Activated CD8-positive, alpha-beta memory T cell treated with anti-CD3 and anti-CD28 coated beads for 48 hours (primary cell): ENCODE measurements at places on chromosomes 5 and 9.

DNA sequence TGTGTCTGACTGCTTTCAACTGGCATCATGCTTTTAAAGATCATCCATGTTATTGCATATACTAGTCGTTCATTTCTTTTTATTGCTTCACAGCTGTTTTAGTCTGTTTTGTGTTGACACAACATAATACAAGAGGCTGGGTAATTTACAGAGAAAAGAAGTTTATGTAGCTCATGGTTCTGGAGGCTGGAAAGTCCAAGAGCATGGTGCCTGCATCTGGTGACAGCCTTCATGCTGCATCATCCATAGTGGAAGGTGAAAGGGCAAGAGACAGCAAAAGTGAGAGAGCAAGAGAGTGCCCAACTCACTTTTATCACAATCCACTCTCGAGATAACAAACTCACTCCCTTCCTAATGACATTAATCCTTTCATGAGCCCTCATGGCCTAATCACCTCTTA lies 198.4 kb downstream of the NSG2 start:
- DNase-seq: no peak

DNA sequence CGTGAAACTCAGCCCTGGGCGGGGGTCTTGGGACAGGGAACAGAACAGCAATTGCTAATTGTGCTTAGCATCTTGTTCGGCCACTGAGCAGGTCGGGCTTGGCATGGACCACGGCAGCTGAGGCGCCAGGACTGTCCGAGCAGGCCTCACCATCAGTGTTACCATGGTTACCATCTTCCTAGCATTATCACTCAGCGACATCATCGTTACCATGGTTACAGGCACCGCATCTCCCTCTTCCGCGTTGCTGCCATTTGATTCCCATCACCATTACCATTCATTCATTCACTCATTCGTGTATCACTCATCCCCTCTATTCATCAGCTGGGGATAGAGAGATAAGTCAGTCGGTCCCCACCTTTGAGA lies 81.0 kb upstream of the ZBTB43 start:
- no peak for DNase-seq

DNA sequence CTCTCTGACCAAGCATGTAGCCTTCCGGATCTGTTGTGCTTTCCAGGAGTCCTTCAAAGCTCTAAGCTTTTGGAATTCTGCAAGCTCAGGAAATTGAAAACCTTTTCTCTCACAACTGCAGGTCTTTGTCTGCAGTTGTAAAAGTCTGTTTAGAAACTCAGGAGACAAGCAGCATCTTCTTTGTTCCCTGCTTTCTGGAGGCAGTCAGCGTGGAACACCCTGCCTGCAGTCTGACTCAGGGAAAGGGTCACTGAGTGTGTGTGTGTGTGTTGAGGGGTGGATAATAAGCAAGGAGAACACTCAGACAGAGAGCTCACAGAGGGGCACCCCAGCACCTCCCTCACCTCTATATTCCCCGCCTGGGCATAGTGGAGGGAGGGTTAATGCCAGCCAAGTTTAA lies 29.1 kb downstream of the KCNIP1 start:
- DNase-seq: no peak

DNA sequence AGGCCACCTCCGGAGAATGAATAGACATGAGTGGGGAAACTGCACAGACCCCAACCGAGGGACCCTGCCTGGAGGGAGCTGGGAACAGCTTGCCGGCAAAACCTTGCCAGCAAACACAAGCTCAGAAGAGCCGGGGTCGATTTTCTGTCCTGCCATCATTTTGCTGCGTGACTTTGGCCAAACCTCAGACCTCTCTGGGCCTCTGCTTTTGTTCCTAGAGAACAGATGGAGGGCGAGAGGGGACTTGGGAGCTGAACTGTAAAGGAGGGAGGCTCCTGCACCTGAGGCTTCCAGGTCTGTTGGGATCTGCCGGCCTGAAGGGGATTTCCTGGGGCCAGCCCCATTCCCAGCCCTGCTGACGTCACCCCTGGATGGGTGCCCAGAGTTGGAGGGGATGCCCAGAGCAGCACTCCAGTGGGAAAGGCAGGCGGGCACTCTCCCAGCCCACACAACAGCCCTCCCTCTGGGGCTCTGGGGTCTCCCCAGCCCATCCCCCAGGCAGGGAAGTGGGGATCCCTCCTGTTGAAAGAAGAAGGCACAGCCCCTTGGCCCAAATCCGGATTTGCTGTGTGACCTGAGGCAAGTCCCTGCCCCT lies 40.4 kb upstream of the SYNPO start:
- DNase-seq: no peak

DNA sequence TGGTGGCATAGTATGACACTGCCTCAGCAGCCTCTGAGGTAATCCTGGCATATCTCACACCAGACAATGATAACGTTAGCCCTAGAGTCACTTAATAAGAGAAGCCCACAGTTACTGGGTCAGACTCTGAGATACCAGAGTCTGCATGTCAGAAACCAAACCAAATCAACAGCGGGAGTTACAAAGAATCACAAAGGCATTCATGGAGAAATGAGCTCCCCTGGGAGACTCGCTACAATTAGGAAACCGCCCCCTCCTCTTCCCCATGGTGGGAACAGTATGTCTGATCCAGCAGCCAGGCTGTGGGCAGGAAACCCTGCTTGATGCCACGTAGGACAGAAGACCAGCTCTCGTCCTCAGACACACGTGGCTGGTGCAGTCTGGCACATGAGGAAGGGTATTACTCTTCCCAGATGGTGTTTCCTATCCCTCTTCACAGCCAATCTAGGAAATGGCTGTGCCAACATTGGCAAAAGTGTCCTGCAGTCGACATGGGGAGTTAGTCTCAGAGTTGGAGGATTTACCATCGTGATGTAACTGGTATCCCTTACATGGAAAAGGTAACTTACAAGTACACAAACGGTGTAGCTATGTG lies 485.4 kb downstream of the ZNF608 start:
- no peak for DNase-seq

GRCh38 chr5:127229185-127229889 lies 61.3 kb upstream of the MEGF10 start:
- DNase-seq: peak; percentile 26

GRCh38 chr9:110531776-110532175 lies 47.8 kb downstream of the SVEP1 start:
- DNase-seq: no peak

DNA sequence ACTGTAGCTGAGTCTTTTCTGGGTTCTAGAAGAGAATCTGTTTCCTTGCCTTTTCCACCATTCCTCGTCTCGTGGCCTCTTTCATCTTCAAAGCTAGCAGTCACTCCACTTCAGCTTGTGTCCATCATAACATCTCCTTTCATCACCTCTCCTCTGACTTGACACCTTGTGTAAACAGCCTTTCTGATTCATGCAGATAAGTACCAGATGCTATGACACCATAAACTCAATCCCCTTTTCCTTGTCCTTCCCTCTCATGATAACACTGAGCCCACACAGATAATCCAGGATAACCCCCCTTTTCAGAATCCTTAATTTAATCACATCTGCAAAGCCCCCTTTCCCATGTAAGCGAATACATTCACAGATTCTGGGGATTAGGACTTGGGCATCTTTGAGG lies 95.5 kb downstream of the SNX24 start:
- no peak for DNase-seq

- DNase-seq: no peak
Measured at GRCh38 chr5:20044460-20044859, 56.5 kb upstream of the CDH18 start.

GRCh38 chr5:133947431-133947841 lies 21.0 kb downstream of the C5orf15 start:
- DNase-seq: no peak

- DNase-seq: no peak
Measured at GRCh38 chr9:96874947-96875460, 20.7 kb upstream of the ZNF782 start.

GRCh38 chr5:68277431-68277830 lies 61.9 kb downstream of the PIK3R1 start:
- DNase-seq: no peak

DNA sequence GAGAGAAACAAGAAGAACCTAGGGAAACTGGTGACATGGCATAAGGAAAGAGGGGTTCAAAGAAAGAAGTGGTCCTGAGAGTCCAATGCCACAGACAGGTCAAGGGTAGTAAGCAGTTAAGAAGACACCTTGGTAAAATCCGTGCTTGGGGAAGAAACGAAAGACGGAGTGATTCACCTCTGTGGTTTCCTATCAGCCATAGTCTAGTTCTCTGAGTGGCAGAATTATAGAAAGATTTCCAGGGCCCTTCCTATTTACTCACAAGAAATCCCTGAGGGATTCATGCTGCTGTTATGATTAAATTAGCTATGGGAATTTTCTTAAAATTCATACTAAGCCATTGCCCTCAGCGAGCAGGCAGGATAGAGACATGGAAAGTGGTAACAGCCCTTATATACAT lies 31.7 kb downstream of the IL33 start:
- DNase-seq: no peak

- DNase-seq: no peak
Measured at GRCh38 chr5:145246961-145247744, 588.0 kb downstream of the PRELID2 start.

DNA sequence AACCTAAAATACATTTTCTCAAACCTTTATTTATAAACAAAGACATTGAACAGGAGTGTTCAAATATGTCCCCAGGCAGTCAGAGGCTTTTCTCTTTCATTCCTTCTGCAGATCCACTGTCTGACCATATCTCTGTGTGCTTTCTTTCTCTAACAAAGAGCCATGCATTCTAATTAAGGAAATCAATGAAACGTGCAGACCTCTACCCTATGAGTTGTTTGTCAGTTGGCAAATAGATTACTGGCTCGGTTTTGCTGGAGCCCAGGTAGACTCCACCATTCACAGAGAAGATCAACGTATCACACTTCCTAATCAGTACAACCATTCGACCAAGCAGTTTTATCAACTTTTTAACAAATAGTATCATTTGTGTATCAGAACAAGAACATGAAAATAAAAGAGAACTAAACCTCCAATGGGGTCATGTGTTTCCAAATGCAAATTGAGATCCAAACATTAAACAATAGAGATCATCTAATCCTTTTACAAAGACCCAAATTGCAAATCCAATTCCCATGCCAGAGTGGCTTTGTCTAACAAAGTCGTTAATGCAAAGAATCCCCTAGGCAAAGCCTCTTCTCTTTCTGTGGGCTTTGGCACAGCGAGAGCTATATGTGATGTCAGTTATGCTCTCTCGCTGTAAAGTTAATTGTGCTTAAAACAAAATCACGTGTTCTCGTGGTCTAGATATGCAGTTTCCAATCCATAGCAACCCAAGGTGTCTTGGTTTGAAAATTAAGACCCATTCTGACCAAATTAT lies 16.8 kb downstream of the KLF4 start:
- DNase-seq: no peak

DNA sequence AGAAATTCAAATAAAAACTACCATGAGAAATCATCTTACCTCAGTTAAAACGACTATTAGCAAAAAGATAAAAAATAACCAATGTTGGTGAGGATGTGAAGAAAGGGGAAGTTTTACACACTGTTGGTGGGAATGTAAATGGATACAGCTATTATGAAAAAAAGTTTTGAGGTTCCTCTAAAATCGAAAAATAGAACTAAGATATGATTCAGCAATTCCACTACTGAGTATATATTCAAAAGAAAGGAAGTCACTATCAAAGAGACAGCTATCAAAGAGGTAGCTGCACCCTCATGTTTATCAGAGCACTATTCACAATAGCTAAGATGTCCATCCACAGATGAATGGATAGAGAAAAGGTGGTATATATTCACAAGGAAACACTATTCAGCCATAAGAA lies 1888.4 kb downstream of the MAT2B start:
- no peak for DNase-seq
